Uterus (tissue), 4 donors: ENCODE measurements at places on chromosomes 5 and 9. TPM values are rescaled to one million over a fixed set of nuclear protein-coding genes. Genes with fewer than 3 reads are reported as not detected.

The TAF11L9 gene
- not detected for total RNA-seq

The OBP2B gene
- not detected for total RNA-seq

The GABRA1 gene
- not detected for total RNA-seq

The PRR16 gene
- 2.2 TPM for total RNA-seq

The SPATA31A3 gene
- total RNA-seq, result not detected

The C6 gene
- not detected for total RNA-seq

The AGXT2 gene
- total RNA-seq, result not detected

The FOXD1 gene
- 0.28 TPM for total RNA-seq

The SELENOP gene
- total RNA-seq, result 519 TPM

The KCNIP1 gene
- 2.2 TPM for total RNA-seq

The SOHLH1 gene
- not detected for total RNA-seq

The PCDHGB4 gene
- total RNA-seq, result 16.7 TPM

The MYMK gene
- not detected for total RNA-seq

The MARCHF11 gene
- total RNA-seq, result not detected

The BHMT gene
- total RNA-seq, result 0.34 TPM

The NFIB gene
- 106 TPM for total RNA-seq

The PAEP gene
- not detected for total RNA-seq

The PCDHGA3 gene
- total RNA-seq, result 5.1 TPM

The AK3 gene
- total RNA-seq, result 129 TPM

The FAM151B gene
- total RNA-seq, result 17.6 TPM

The PCDHB15 gene
- 14.0 TPM for total RNA-seq

The C5orf58 gene
- not detected for total RNA-seq
